Nephron progenitor cell (in vitro differentiated cells): ENCODE measurements at places on chromosomes 12 and 14.

- no peak for DNase-seq
Observed at GRCh38 chr12:46126050-46126727, 135.8 kb upstream of the SCAF11 start.

DNA sequence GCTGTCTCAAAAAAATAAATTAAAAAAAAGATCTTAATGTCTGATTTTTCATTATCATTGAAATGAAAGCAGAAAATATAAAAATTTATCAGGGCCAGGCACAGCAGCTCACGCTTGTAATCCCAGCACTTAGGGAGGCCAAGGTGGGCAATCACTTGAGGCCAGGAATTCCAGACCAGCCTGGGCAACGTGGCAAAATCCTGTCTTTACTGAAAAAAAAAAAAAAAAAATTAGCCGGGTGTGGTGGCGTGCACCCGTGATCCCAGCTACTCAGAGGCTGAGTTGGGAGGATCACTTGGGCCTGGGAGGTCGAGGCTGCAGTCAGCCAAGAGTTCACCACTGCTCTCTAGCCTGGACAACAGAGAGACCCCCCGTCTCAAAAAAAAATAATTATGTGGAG lies 37.6 kb upstream of the CLIP1 start:
- DNase-seq, result no peak

DNA sequence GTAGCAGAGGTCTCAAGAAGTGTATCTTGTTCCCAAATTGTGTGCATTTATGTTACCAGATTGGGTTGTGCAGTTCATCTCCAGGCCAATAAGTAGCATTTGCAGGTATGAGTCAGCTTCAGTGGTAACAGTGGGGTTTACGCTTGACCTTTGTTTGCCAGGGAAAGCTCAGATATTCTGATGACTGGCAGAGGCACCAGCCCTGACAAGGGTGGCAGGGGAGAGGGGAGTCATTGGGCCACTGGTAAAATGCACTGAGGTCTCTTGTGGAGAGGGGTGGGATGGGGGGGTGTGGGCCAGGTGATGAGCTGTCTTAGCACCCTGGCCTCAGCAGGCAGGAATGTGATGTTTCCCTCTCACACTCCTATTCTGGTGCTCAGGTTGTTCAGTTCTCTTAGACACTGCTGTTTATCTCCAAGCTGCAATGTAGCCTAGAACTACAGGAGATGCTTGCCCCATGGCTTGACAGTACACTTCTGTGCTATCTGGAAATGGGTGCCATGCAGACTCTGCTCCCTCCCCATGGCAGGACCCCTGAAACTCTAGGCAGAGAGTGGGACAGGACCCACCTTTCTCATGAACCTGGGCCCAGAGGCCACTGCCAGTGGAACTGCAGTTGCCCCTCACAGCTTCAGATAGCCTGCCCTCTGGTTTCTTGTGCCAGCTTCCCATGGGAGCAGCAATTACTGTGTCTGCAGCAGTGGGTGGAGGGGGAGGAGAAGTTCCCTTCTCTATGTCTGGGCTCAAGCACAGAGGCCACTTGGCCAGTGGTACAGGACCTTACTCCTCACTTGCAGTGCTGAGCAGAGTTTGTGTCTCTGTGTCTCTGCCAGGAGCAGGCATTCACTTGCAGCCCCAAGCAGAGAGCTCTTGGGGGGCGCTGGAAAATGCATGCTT lies 31.9 kb downstream of the USP15 start:
- DNase-seq, result no peak

- no peak for DNase-seq
Observed at GRCh38 chr14:83994020-83994419, 1535.9 kb upstream of the FLRT2 start.

GRCh38 chr12:11397366-11397765 lies 2.0 kb upstream of the PRB2 start:
- DNase-seq, result no peak

GRCh38 chr14:60965402-60965801 lies 15.5 kb downstream of the TRMT5 start:
- no peak for DNase-seq

- DNase-seq, result no peak
Observed at GRCh38 chr12:71243370-71243769, 85.6 kb upstream of the TSPAN8 start.
